ENCODE measurements at places on chromosomes 11 and 22.

- DNase-seq: no peak
These were observed 83.9 kb downstream of the CABIN1 start for GRCh38 chr22:24094966-24095365.

- DNase-seq: no peak
These were observed 8.9 kb upstream of the OR2D3 start for GRCh38 chr11:6911948-6912347.

DNA sequence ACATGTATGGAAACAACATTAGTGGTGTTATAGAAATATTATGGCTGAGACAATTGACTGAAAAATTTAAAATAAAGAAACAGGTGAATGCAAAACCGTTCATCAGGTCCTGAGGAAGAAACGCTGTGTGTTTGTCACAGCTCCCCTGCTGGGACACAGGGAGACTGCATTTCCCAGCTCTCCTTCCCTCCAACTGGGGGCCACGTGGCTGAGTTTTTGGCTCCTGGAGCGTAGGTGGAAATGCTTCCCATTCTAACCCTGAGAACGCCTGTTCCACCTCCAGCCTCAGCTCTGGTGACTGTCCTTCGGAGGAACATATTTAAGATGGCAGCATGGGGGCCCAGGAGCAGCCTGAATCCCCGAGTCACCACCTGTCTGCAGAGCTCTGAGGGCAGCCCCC is 398.6 kb downstream of the BRD1 start:
- DNase-seq: no peak

DNA sequence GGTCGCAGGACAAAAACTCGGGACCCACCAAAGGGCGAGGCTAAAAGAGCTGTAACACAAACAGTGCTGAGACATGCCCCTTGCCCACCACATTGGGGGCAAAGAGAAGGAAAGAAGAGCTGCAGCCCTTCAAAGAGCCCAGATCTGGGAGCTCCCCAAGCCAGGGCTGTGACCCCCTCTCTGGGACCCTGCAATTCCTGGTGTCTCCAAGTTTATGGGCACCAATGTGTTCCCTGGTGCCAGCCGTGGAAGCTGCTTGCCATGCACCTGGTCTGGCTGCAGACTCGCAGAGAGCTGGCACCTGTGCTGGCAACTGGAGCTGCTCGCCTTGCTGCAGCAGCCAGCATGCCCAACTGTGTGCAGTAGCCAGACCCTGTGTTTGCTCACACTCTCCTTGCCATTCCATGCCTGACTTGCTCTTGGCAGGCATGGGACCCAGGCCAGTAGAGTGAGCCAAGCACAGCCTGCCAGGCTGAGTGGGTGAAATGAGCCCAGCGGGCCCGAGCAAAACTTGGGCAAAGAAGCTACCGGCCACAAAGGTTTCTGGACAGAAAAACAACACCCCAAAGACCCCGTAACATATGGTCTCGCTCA is 16.0 kb downstream of the RRP8 start:
- DNase-seq: no peak

DNA sequence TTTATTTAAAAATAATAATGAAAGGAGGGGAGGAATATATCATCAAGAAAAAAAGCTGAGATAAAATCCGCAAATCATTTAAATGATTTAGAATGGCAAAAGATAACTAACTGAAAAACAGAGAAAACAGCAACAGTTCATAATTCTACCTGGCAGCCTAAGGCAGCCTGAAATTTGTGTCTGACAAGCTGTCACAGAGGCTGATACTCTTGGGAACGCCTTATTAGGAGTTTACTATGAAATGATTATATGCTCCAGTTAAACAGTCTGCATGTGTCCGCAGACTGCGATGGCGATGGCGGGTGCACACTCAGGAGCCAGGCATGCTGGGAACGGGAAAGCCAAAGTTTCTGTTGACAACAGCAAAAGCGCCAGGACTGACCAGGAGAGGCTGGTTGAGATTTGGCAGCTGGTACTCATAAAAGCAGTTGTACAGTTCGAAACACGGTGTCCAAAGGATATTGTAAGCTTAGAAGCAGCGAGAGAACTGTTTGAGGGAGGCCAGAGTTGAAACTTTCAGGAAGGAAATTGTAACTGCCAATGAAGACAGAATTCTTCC is 172.9 kb upstream of the MPPED2 start:
- no peak for DNase-seq

- DNase-seq: peak; percentile 37
These were observed 6.0 kb upstream of the ACR start for GRCh38 chr22:50731811-50732624.

DNA sequence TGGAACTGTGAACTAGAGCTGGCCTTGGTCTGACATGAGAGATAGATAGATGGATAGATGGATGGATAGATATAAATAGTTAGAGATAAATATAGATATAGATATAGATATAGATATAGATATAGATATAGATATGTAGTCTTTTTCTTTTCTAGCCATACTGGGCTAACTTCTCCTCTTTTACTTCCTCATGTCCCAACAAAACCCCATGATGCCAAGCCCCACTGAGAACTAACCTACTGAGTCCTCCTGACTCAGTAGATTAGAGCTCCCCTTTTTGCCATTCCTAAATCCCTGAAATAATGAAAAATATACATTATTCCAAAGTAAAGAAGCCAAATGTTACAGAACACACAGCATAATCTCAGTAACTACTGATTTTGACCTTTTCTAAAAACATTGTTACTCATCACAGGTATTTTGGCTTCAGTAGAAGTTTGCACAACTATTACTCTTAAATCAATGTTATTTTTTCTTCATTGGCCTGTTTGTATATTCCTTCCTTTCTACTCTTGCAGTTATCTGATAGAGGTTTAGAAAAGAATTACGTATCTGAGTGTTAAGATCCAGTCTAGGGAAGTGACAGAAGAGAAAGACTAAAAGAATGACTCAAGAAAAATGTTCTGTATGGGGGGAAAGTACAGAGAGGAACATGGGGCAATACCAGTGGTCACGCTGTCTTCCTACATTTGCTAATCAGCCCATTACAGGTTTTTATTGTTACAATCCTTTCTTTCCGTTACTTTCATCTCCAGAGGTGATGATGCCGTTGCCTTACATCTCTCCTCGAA is 6.0 kb upstream of the OR10D3 start:
- DNase-seq: no peak

DNA sequence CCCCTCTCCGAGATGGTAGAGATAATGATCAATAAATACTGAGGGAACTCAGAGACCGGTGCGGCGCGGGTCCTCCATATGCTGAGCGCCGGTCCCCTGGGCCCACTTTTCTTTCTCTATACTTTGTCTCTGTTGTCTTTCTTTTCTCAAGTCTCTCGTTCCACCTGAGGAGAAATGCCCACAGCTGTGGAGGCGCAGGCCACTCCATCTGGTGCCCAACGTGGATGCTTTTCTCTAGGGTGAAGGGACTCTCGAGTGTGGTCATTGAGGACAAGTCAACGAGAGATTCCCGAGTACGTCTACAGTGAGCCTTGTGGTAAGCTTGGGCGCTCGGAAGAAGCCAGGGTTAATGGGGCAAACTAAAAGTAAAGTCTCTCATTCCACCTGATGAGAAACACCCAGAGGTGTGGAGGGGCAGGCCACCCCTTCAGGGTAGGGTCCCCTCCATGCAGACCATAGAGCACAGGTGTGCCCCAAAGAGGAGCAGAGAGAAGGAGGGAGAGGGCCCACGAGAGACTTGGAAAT is 43.2 kb downstream of the IGLL1 start:
- no peak for DNase-seq

DNA sequence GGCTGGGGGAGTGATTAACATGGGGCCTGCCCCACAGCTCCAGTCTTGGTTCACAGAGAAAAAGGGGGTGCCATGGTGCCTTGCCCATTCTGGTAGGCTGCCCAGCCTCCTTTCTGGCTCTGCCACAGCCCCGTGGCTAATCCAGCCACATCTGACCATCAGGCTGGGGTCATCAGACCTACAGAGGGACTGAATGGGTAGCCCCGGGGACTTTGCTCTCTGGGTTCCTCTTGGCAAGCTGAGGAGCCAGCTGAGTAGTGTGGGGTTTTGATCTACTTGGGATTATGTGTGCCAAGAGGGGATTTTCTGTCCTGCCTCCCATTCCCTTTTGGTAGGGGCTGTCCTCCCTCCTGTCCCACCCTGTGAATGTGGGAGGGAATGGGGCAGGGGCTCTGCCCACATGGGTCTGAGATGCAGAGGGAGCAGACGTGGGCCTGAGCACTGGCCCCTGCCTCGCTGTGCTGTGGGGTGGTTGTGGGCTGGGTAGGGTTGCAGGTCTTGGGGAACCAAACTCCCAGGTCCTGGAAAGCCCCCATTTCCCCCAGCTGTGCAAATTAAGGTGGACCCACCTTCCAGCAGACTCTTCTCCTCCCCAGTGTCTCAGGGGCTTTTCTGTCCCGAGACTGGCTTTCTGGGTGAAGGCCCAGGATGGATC is 32.0 kb downstream of the CD82 start:
- no peak for DNase-seq

DNA sequence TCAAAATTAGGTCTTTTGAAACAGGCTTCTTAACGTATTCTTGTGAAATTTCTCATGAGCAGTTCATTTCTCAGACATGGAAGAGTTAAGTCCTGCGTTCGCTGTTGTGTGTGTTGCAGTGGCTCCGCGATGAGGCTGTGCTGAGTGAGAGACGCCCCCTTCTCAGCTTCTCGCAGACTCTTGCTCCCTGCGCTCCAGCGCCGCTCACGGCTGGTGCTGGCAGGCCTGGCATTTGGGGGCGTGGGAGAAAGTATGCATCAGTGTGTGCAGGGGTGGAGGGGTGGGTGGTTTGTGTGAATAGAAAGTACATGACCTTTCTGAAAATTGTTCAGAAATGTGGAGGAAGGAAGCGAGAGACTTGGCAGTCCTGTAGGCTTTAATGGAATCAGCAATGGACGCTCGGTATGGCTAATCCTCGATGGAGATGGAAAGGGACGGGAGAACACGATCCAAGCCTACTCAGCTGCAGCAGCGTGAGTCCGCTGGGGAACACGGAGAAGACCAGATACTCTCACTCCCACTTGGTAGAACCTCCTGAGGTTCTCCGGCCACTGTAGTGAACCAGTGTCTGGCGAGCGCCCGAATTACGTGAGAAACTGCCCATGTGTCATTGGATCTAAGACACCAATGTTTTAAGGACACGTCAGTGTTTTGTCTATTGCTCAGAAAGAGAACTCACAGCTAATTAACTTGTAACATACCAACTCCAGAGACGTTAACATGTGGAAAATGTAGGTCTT is 5.9 kb downstream of the TAB1 start:
- DNase-seq: no peak

GRCh38 chr11:44780940-44781631 is 54.3 kb downstream of the TSPAN18 start:
- no peak for DNase-seq

- no peak for DNase-seq
These were observed 2.3 kb downstream of the TSPAN18 start for GRCh38 chr11:44729063-44729462.

- DNase-seq: no peak
These were observed 24.8 kb downstream of the TPST2 start for GRCh38 chr22:26565181-26565580.

- DNase-seq: no peak
These were observed 228.8 kb downstream of the GRIK4 start for GRCh38 chr11:120740380-120740779.

DNA sequence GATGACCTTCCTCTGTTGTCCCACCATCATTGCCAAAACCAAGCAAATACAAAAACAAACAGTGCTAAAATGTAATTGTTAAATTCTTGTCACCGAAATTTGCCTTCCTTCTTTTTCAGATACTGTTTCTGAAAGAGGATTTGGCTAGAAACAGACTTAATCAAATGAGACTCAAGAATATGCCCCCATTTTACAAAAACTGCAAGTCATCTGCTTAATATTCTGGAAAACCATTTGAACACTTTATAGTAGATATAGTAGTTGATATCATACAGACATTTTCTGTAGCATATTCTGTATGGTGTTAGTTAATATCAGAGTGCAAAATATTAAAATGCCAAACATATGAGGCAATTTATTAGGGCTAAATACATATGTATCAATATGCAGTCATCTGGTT is 3.5 kb downstream of the OR5M1 start:
- DNase-seq: no peak

- peak; percentile 85 for DNase-seq
These were observed at the start of gene SLC3A2 for GRCh38 chr11:62880803-62881578. TSS of gene SLC3A2 (plus strand) at chr11:62880896. CDS start at chr11:62881024, 128 bp downstream.

GRCh38 chr22:30978304-30978962 is 9.4 kb downstream of the TUG1 start:
- DNase-seq: no peak

- DNase-seq: no peak
These were observed 61.5 kb downstream of the MIAT start for GRCh38 chr22:26718905-26719304.

DNA sequence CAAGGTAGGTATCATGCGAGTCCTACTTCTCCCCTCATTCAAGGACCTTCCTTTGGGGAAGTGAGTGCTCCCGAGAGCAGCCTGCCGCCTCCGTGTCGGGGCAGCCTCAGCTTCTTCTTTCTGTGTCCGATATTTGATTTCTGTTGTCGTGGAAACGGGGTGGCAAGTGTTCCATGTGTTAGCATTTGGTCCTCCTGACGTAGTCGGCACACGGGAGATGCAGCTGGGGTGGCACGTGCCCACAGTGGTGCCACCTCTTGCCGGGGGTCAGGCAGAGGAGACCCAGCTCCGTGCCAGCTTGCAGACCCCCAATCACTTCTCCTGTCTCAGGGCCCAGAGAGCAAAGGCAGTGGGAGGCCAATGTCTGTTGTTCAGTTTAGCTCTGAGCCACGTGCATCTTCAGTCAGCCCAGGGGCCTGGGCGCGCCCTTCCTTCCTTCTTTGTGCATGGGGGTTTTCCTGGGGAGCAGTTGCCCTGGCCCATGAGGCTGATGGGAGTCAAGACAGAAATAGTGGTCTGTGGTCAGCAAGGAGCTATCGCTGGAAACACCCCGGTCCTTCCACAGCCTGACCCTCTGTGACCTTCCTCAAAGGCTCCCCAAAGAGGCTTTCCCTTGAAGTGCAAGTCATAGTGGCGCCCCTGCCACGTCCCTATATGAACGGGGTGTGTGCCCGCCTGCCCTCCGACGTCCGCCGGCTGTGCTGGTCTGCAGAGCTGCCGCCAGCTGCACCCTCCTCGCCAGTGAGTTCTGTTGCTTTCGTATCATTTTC is 44.5 kb downstream of the PARVB start:
- DNase-seq: peak; percentile 85

- no peak for DNase-seq
These were observed 1.3 kb upstream of the ISX start for GRCh38 chr22:35064664-35065063.

GRCh38 chr11:78426845-78427244 is 9.2 kb upstream of the GAB2 start:
- no peak for DNase-seq

- DNase-seq: no peak
These were observed 270.8 kb downstream of the SBF2 start for GRCh38 chr11:10023212-10023611.

- DNase-seq: peak; percentile 57
These were observed 714 bp downstream of the SDF2L1 start for GRCh38 chr22:21642584-21643448.
